DMS53 (cell line): ENCODE measurements at places on chromosomes 2 and 18.

- no peak for DNase-seq
Measured at GRCh38 chr18:45274026-45274425, 341.2 kb upstream of the SLC14A2 start.

DNA sequence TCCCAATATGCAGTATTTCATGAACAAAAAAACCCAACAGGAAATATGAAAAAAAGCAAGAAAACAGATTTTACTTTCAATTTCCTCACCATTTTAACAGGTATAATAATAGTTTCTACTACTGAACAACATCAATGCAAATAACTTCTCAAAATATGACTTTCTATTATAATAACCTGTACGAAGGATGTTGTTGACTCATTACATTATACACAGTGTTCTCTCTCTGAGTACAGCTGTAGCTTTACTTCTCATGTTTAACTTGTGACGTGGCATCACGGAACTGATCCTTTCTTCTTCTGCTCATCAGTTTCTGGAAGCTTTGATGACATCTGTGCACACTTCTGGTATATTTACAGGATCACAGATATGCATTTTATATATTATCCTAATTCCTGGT is 40.0 kb downstream of the FAM228A start:
- peak; percentile 84 for DNase-seq

- DNase-seq, result peak; percentile 81
Measured at GRCh38 chr18:33210575-33211189, 229.8 kb downstream of the CCDC178 start.

GRCh38 chr2:166444306-166444705 is 49.7 kb downstream of the SCN7A start:
- DNase-seq, result no peak

- peak; percentile 87 for DNase-seq
Measured at GRCh38 chr2:235055891-235056516, 104.2 kb downstream of the SH3BP4 start.

DNA sequence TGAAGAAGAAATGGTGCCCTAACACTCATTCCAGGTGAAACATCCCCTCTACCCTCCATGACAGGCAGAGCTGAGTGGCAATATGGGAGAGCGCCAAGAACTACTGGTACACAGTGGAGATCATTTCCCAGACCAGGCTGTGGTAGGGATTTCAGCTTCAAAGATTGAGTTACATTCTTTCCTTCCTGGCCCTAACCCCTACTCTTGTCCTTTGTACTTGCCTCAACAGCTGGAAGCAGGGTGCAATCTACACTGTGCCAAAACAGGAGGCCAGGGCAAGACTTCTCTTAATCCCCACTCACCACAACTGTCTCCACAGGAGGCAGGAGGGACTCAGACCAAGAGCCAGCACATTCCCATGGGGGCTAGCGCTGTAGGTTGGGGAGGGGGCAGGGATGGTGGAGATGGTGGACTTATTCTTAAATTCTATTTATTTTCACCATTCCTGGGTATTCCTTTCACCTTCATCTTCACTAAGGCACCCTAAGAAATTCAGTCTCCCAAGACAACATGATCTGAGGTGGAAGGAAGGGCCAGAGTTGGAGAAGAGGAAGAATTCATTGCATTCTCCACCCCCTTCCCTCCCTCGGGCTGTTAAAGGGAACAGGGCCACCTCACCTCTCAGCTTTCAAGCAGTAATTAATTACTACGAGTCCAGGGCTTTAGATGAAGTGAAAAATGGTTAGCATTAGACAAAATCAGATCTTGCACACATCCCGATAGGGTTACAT is 65.9 kb downstream of the AAK1 start:
- DNase-seq, result no peak

DNA sequence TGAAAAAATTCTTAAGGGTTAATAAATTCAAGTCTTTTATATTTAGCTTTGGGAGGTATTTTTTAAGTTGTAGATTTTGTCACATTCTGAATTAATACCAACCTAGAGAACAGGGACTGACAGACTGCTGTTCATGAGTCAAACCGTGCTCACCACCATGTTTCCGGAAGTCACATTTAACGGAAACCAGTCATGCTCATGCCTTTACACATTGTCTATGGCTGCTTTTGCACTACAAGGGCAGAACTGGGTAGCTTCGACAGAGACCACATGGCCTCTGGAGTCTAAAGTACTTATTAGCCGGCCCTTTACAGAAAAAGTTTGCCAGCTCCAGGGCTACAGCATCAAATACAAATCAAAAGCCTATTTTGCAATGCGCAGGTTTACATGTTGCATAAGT is 33.3 kb downstream of the LONRF2 start:
- DNase-seq, result no peak

- DNase-seq, result peak; percentile 54
Measured at GRCh38 chr2:17148407-17149145, 369.7 kb downstream of the RAD51AP2 start.

- peak; percentile 16 for DNase-seq
Measured at GRCh38 chr18:68220458-68220857, 494.4 kb downstream of the TMX3 start.

- no peak for DNase-seq
Measured at GRCh38 chr2:100968146-100969145, 33.6 kb upstream of the RPL31 start.

GRCh38 chr18:13245481-13246000 is 27.0 kb downstream of the LDLRAD4 start:
- no peak for DNase-seq

GRCh38 chr2:172806493-172806892 is 70.8 kb downstream of the RAPGEF4 start:
- peak; percentile 80 for DNase-seq

DNA sequence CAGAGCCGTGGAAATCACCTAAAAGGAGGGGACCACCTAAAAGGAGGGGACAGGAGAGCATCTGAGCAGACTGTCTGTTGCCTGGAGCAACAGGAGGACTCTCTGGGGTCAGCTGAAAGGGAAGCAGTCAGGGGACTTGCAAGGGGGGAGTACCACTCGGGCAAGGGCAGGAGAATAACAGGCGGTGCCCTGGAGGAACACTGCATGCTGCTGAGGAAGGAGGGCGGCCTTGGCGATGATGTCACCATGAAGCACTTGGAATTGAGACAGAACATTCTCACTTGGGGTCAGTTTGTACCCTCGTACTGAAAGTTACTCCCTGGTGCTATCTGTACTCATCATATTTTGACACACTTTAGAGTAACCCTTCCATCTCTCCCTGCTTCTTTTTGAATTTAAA is 18.4 kb downstream of the SIX3 start:
- DNase-seq, result no peak

GRCh38 chr18:26765498-26765897 is 100.0 kb downstream of the AQP4 start:
- DNase-seq, result no peak

GRCh38 chr2:85393836-85394235 is 16.3 kb downstream of the CAPG start:
- no peak for DNase-seq

DNA sequence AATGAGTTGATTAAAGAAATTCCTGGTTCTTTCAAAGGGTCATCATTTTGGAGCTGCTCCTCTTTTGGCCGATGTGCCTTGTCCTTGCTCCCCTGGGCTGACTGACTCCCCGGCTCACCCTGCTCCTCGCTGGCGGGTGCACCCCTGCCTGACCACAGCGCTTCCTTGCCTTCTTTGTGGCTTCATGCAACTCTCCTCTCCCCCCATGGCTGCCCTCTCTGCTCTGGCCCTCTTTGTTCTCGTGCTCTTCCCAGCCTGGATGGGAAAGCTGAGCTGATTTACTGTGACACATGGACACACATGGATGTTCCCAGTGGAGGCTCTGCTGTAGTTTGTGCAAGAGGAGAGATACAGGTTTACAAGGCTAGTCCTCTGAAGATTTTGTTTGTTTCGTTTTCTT is 234.6 kb downstream of the HAUS1 start:
- DNase-seq, result no peak

GRCh38 chr2:168456521-168457189 is 583 bp downstream of the CERS6 start:
- peak; percentile 80 for DNase-seq

GRCh38 chr2:65316072-65316471 is 88.4 kb downstream of the ACTR2 start:
- DNase-seq, result no peak

- DNase-seq, result peak; percentile 57
Measured at GRCh38 chr2:177201919-177202346, 10.7 kb upstream of the HNRNPA3 start.

GRCh38 chr2:11355194-11356053 is 11.0 kb upstream of the ROCK2 start:
- DNase-seq, result no peak

DNA sequence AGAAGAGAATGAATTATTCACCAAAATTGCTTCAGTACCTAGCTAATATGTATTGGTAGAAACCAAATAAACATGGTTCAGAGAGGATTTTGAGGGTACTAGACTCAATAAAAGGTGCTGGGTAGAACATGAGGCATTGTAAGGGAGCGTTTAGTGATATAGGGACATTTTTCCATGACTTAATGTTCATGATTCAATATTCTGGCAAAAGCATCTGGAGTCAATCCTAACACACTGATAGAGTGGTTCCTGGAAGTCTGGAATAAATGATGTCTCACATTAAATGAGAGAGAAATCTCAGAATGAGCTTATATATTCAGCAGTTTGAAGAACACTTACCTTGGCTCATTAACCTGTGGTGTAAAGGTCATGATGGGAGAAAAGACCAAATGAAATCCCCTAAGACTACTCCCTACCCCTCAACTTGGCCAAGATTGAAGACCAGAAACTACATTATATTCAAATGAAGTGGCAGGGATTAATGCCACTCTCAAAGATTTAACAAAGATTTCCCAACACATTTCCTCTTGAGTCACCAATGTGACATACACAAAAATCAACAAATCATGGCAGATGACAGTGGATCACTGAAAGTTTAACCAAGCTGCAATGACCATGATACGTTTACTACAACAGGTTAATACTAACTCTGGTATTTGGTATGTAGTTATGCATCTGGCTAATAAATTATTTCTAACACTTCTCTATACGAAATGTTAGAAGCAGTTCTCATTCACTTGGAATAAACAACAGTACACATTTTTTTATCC is 309.5 kb downstream of the SATB2 start:
- no peak for DNase-seq

DNA sequence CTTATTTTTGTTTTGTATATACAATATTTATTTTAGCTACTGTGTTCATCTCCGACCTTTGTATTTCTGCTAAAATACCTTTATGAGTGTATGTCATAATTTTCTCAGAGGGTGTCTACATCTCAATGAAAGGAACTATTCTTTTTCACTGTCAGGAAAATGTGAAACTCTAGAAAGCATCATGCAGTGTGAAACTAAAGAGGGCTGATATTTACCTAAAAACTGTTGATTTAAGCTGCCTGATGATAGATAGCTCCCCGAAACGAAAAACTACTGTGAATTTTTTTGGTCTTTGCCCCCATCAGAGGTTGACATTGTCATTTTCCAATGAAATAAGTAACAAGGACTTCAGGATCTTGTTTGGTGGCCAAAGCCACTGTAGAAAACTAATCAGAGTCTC is 38.8 kb downstream of the TMEM178A start:
- DNase-seq, result no peak

DNA sequence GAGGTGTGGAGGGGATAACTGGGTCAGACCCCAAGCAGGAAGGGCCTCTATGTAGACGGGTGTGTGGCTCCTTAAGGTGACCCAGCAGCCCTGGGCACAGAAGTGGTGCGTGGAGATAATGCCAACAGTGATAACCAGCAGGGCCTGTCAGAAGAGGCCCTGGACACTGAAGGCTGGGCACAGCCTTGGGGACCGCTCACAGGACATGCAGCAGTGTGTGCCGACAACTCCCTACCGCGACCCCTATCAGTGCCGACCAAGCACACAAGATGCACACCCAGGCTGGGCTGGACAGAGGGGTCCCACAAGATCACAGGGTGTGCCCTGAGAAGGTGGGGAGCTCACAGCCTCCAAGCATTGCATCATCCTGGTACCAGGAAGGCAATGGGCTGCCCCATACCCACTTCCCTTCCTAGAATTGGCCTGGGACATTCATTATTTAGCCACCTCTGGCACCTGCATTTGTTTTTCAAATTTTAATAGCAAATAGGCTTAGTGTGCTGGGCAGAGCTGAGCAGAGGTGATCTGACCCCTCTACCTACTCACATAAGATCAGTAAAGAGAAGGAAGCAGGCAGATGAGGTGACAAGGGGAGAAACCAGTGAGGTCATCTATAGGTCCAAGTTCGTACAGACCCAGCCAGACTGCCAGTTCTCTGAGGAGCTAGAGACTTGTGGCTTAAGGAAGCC is 55.2 kb downstream of the BCL11A start:
- DNase-seq, result no peak

DNA sequence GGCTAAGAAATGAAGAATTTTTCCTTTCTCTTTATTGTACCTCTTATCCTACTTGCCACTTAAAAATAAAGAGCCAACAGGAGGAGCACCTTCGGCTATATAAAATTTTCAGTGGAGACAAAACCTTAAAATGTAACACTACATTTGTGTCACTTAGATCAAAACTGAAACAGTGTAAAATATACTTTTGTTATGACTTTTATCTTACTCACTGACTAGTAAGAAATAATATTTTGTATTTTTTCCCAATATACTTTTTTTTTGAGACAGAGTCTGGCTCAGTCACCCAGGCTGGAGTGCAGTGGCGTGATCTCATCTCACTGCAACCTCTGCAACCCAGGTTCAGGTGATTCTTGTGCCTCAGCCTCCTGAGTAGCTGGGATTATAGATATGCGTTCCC is 28.3 kb downstream of the KCNJ13 start:
- DNase-seq, result no peak

- DNase-seq, result no peak
Measured at GRCh38 chr2:68404893-68405799, 40.1 kb downstream of the PLEK start.

DNA sequence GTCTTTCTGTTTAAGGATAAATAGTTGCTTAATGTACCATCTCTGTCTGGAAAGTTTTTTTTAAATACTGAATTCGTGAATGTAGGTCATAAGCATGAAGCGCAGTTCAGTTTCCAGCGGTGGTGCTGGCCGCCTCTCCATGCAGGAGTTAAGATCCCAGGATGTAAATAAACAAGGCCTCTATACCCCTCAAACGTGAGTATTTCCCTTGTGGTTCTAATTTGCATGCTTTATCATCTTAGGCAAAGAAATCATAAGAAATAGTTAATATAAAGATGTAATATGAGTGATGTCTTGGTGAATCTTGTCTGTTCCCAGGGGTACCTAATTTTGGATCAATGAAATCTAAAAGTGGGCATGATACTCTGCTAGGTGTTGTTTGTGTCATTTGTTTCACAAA is 1.5 kb downstream of the NDC80 start:
- DNase-seq, result peak; percentile 21

DNA sequence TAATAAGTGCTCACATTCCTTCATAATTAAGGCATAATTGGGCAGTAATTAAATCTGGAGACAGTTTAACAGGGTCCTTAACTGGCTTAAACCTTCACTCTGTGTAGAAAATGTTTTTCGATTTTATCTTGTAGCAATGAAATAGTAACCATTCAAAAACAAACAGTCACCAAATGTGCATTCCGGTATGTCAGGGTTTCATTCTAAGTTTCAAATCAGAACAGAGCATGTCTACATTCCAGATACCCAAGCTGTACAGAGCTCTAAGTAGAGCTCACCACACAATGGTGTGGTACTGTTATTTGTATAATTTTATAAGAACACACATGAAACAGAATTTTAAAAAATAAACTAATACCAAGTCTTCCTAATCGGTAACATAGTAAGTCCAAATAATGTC is 52.6 kb downstream of the SMAD2 start:
- no peak for DNase-seq
